ENCODE measurements at places on chromosomes 12 and 14. TPM values are rescaled to one million over a fixed set of nuclear protein-coding genes. Genes with fewer than 3 reads are reported as not detected.

- H3K4me1 ChIP-seq: no peaks in the 10 kb centered on the region
- H3K4me3 ChIP-seq: no peak overlapping the region
- H3K27ac ChIP-seq: no peak overlapping the region
- H3K27me3 ChIP-seq: peaks cover 7% of the 10 kb centered on the region
These were observed 13.2 kb upstream of the SLC8A3 start for GRCh38 chr14:70201994-70202393.

- H3K27ac ChIP-seq: no peak overlapping the region
- peaks cover 6% of the 10 kb centered on the region for H3K36me3 ChIP-seq
- DNase-seq: no peak
- no peaks in the 10 kb centered on the region for H3K27me3 ChIP-seq
These were observed 30.5 kb downstream of the PUS7L start for GRCh38 chr12:43728117-43728516.

- no peaks in the 10 kb centered on the region for H3K4me1 ChIP-seq
- no peak overlapping the region for H3K27ac ChIP-seq
- no peak overlapping the region for H3K4me3 ChIP-seq
- H3K27me3 ChIP-seq: no peaks in the 10 kb centered on the region
- H3K36me3 ChIP-seq: no peaks in the 10 kb centered on the region
- DNase-seq: no peak
These were observed 855.6 kb upstream of the TMEM132C start for GRCh38 chr12:127411166-127411915.

GRCh38 chr14:52355526-52355925 lies 41.4 kb downstream of the PTGER2 start:
- H3K27ac ChIP-seq: no peak overlapping the region
- H3K4me1 ChIP-seq: no peaks in the 10 kb centered on the region
- no peaks in the 10 kb centered on the region for H3K27me3 ChIP-seq
- H3K4me3 ChIP-seq: no peak overlapping the region
- H3K36me3 ChIP-seq: no peaks in the 10 kb centered on the region

GRCh38 chr14:97369901-97370300 lies 572.7 kb downstream of the VRK1 start:
- H3K27ac ChIP-seq: no peak overlapping the region
- no peaks in the 10 kb centered on the region for H3K27me3 ChIP-seq
- no peaks in the 10 kb centered on the region for H3K36me3 ChIP-seq
- no peaks in the 10 kb centered on the region for H3K4me1 ChIP-seq
- no peak overlapping the region for H3K4me3 ChIP-seq

DNA sequence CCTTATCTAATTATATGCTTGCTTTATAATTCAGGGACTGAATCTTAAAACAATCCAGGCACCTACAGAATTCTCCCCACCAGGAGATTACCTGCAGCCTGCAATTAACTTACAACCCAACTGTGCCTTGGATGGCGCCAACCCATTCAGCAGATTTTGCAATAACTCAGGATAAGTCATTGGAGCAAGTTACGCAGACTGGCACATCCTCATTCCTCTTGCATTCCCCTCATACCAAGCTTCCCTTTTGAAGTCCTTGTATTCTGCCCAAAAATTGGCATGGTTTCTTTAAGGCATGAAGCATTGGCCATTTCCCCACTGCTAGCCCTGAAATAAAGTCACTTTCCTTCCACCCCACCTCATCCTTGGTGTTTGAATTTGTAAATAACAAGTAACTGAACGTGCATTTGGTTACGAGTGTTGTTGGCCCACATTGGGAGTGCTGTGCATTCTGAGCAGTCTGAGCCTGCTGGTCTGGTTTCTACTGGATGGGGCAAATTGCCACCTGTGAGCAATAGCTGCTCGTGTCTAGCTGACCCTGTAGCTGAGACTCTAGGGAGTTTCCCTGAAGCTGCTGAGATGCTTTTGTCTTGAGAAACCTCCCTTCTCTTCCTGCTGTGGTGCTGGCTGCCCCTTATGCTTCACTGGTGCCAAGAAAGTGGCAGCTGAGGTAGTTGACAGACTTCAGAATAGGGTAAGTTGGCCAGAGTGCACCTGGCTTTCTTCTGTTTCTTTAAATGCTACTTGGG lies 99.2 kb upstream of the SCAF11 start:
- DNase-seq: no peak
- no peak overlapping the region for H3K27ac ChIP-seq
- H3K27me3 ChIP-seq: no peaks in the 10 kb centered on the region
- no peak overlapping the region for H3K4me3 ChIP-seq

DNA sequence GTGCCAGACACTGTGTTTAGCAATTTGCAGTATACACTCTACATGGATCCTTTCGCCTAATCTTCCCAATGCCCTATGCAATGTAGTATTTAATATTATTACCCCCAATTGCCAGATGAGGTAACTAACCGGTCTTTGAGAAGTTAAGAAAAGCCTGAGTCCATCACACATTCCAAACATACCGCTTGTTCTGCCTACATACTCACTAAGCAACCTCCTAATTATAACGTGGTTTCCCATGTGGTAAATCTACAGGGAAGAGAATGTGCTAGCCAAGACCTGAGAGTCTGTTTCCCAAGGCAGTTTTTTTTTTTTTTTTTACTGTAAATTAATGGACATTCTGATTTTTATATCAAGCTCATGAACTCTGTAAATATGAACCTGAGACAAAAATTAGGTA lies 37.2 kb downstream of the ATP2B1 start:
- H3K4me3 ChIP-seq: no peak overlapping the region
- no peaks in the 10 kb centered on the region for H3K36me3 ChIP-seq
- no peak for DNase-seq
- no peaks in the 10 kb centered on the region for H3K27me3 ChIP-seq
- H3K27ac ChIP-seq: no peak overlapping the region
- H3K4me1 ChIP-seq: no peaks in the 10 kb centered on the region

GRCh38 chr12:87051621-87052020 lies 795.4 kb upstream of the MGAT4C start:
- no peaks in the 10 kb centered on the region for H3K4me1 ChIP-seq
- no peak for DNase-seq
- no peaks in the 10 kb centered on the region for H3K27me3 ChIP-seq
- no peaks in the 10 kb centered on the region for H3K36me3 ChIP-seq

- H3K36me3 ChIP-seq: no peaks in the 10 kb centered on the region
- no peaks in the 10 kb centered on the region for H3K27me3 ChIP-seq
- H3K4me1 ChIP-seq: no peaks in the 10 kb centered on the region
- no peak overlapping the region for H3K27ac ChIP-seq
- no peak overlapping the region for H3K4me3 ChIP-seq
These were observed 155.9 kb upstream of the CCDC196 start for GRCh38 chr14:66330228-66330627.

DNA sequence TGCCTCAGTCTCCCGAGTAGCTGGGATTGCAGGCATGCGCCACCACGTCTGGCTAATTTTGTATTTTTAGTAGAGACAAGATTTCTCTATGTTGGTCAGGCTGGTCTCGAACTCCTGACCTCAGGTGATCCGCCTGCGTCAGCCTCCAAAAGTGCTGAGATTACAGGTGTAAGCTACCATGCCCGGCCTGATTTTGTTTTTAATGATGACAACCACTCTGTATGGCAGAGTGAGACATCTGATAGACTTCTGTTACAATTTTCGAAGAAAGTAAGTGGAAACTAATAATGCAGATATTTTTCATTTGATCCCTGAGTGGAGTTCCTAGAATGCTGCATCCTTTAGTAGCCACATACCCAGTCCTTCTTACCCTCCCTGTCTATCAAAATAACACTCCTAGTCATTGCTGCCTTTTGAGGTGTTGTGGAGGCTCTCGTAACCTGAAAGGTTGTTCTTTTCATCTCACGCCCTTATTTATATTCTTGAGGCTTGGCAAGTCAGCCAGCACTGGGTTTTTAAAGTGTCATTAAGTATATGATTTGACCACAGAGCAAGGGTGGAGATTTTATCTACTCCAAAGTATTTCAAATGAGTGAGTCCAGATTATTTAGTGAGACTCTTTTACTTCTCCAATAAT lies 5.9 kb upstream of the EID3 start:
- H3K4me3 ChIP-seq: no peak overlapping the region
- DNase-seq: no peak
- no peaks in the 10 kb centered on the region for H3K27me3 ChIP-seq
- H3K27ac ChIP-seq: no peak overlapping the region
- no peaks in the 10 kb centered on the region for H3K4me1 ChIP-seq

The ZNF385A gene
- 10.5 TPM for total RNA-seq

The KCNC2 gene
- 0.29 TPM for total RNA-seq

All from breast epithelium (tissue), 4 donors.